Hematopoietic multipotent progenitor cell (in vitro differentiated cells): ENCODE measurements at places on chromosomes 6 and 20.

GRCh38 chr6:132219901-132220300, 181.4 kb downstream of the MOXD1 start:
- DNase-seq: no peak

GRCh38 chr6:137737836-137738596, 129.0 kb upstream of the TNFAIP3 start:
- DNase-seq: no peak

DNA sequence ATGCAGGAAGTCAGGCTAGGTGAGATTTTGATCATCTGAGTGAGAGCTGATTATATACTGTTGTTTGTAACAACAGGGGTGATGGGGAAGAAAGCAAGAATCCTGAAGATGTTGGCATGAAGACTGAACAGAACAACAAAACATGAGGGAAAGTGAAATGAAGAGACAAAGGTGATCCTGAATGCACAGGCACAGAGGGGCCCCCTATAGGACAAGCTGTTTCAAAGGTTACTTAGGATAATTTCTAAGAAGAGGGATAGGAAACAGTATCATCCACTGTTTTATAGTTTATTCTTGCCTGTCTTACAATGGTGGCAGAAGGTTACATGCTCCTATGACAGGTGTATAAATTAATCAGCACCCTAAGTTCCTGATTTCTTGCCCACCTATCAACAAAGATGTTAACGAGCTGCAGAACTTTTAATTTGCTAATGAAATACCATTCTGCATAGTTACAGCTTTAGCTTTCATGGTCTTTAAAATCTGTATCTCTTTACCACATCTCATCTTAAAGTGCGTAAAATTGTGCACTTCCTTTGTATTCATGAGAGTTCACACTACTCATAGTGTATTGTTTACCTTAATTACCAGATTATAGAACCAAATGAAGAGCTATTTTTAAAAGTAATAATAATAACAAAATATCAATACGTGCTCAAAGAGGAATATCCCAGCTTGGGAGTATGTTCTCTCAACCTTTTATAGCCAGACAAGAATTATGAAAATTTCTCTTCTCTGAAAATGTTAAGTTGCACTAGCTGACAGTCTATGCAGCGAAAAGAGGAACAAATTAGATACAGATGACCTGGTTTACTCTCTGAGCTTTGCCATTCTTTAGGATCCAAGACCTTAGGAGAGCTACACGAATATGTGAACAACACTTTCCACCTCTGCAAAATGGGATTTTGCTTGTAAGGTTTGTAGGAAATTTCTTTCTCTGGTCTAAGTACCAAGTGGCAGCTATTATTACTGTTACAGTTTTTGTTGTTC, 192.5 kb downstream of the EDN1 start:
- no peak for DNase-seq

GRCh38 chr6:26553635-26554446, 15.7 kb downstream of the HMGN4 start:
- peak; percentile 91 for DNase-seq

GRCh38 chr6:132719736-132720448, 6.0 kb upstream of the VNN1 start:
- DNase-seq: no peak
